ENCODE measurements at places on chromosomes 3 and 15. TPM values are rescaled to one million over a fixed set of nuclear protein-coding genes. Genes with fewer than 3 reads are reported as not detected.

DNA sequence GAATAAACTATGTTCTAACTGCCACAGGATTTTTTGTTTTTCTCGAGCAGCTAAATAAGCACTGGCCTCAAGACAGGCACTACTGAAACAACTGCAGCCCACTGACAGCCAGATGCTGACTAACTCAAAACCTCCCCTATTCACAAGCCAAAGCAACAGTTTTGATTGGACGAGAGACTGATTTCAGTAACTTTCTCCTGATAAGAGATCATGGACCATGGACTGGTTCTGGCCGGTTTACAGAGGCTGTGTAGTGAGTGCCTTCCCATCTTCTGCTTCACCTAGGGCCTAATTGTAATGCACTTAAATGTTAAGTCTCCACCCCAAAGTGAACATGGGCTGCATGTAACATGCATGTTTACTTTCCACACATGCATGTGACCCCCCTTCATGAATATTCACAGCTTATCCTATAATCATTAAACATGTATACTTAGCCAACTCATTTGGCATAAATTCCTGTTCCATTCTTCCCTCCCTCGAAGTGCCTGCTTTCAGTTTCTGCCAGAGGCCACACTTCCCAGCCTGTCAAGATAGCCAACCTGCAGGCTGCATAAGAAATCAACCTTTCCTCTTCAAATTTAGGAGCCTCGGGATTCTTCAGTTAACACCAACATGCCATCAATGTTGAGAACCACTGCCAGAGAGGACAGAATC, 108.2 kb downstream of the ULK4 start:
- no peaks in the 10 kb centered on the region for H3K27me3 ChIP-seq
- H3K4me1 ChIP-seq, result peaks cover 9% of the 10 kb centered on the region
- DNase-seq, result no peak
- H3K4me3 ChIP-seq, result no peak overlapping the region

GRCh38 chr15:71586463-71586862, 223.9 kb upstream of the NR2E3 start:
- no peak overlapping the region for H3K27ac ChIP-seq
- H3K27me3 ChIP-seq, result peaks cover 21% of the 10 kb centered on the region
- no peak overlapping the region for H3K4me3 ChIP-seq
- DNase-seq, result no peak
- peaks cover 5% of the 10 kb centered on the region for H3K36me3 ChIP-seq
- H3K4me1 ChIP-seq, result no peaks in the 10 kb centered on the region

The TAGLN3 gene
- total RNA-seq, result 0.85 TPM

GRCh38 chr3:156040041-156040440, 80.3 kb upstream of the KCNAB1 start:
- peaks cover 2% of the 10 kb centered on the region for H3K4me1 ChIP-seq
- peaks cover 3% of the 10 kb centered on the region for H3K27me3 ChIP-seq
- H3K27ac ChIP-seq, result no peak overlapping the region
- H3K36me3 ChIP-seq, result no peaks in the 10 kb centered on the region

The SLCO2A1 gene
- not detected for total RNA-seq

DNA sequence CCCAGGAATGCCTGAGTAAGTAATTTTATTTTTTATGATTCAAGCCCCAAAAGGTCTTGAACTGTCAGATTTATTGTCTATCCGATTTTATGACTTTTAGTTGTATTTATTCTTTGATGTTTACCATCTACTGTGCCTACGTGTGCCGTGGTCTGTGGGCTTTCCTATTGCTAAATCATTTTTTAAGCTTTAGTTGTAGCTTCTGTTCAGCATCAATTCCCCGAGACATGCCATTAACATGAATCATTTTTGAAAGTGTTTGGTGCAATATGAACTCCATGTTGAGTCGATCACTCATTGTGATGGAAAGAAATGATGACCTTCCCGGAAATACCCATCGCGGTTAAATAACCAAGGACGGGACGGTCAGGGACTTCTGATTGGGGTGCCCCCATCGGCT, 268.7 kb upstream of the THRB start:
- H3K4me3 ChIP-seq, result no peak overlapping the region
- no peaks in the 10 kb centered on the region for H3K4me1 ChIP-seq
- no peak for DNase-seq
- no peak overlapping the region for H3K27ac ChIP-seq
- H3K27me3 ChIP-seq, result no peaks in the 10 kb centered on the region
- no peaks in the 10 kb centered on the region for H3K36me3 ChIP-seq

GRCh38 chr3:175485436-175485835, 626.3 kb downstream of the NAALADL2 start:
- H3K36me3 ChIP-seq, result no peaks in the 10 kb centered on the region
- DNase-seq, result no peak
- no peak overlapping the region for H3K27ac ChIP-seq
- no peak overlapping the region for H3K4me3 ChIP-seq

The HYKK gene
- 2.7 TPM for total RNA-seq

The EIF3J gene
- 95.2 TPM for total RNA-seq
